Activated CD4-positive, alpha-beta T cell treated with anti-CD3 and anti-CD28 coated beads, Interleukin-2, amount 50 U/mL, for 48 hours (primary cell): ENCODE measurements at places on chromosomes 7 and 10.

GRCh38 chr10:74011017-74011416, 13.1 kb downstream of the VCL start:
- DNase-seq, result no peak

- no peak for DNase-seq
Observed at GRCh38 chr7:70237831-70238575, 639.7 kb downstream of the AUTS2 start.

GRCh38 chr7:135177028-135177696, 6.7 kb upstream of the CYREN start:
- no peak for DNase-seq

- DNase-seq, result no peak
Observed at GRCh38 chr7:54728411-54728810, 30.6 kb downstream of the SEC61G start.

DNA sequence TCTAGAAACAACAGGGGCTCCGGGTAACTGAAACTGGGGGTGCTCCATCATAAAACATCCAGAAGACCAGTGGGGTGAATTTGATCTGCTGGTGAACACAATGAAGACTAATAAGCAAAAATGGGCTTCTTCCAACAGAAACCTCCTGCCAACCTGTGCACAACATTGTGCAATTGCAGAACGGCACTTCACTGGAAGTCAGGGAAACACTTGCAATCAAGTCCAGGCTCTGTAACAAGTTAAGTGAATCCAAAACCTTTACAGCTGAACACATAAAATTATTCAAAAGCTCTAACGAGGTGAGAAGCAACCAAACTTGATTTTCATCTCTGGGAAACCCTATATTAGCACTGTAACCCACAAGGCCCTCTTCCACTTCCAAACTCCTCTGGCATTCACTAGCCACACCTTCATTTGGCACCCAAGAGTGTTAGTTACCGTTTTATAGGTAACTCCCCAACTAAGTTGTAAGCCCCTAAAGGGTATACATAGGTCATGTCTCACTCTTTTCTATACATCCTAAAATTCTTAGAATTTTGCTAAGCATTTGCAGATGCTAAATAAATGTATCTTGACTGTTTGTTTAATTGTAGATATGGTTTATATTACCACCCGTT, 22.0 kb downstream of the IMMP2L start:
- no peak for DNase-seq

DNA sequence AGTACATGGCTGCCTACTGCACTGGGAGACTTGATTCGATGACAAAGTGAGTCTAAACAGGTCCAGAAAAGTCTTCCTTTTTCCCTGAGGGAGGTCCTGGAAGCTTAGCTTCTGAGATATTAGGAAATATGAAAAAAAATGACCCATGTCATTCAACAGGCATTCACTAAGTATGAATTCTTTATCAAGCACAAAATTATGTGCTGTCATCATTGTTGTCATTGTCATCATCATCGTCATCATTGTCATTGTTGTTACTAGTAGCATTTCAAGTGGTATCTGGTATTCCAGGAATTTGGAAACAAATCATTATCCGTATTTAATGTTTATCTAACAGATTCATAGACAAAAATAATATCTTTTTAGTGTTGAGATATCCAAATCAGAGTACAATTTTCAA, 49.7 kb upstream of the HECTD2 start:
- DNase-seq, result no peak

DNA sequence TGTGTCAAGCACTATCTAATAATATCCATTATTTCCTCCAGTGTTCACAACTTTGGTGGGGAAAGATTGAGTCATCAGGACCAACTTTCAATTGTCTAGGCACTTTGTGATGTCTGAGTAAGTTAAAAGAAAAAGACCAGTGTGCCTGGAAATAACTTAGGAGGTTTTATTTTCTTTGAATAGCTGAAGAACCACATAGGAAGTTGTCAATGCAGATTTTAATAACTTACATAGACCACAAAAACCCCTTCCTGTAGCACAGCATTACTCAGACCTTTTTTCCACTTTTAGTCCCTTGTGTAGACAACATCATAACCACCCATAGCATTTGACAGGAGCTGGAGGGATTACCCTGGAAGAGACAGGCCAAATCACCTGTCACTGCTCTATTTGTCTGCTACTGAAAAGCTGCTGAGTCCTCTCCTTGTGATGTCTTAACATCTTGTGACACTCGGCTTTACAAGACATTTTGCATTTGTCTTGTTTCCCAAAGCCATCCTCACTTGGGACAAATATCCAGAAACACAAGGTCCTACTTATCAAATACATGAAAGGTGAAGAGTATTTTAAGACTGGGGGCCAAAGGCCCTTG, 241.5 kb upstream of the PTER start:
- no peak for DNase-seq

DNA sequence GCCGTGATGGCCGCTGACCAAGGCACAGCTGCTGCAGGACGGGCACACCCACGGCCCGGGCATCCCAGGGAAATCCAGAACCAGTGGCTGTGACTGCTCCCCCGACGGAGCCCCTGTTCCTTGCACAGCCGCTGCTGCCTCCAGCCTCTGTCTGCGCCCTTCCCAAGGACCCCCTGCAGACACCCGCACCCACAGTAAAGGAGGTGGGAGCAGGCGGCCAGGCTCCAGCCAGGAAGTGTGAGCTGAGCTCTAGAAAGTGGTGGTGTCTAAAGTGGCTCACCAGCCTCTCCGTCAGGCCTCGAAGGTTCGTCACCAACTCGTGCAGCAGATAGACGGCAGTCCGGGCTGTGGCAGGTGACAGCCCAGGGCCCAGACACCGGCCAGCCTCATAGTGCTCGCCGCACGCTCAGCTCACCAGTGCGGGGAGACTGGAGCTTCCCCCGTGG, 306.7 kb downstream of the DNAJB6 start:
- DNase-seq, result no peak

DNA sequence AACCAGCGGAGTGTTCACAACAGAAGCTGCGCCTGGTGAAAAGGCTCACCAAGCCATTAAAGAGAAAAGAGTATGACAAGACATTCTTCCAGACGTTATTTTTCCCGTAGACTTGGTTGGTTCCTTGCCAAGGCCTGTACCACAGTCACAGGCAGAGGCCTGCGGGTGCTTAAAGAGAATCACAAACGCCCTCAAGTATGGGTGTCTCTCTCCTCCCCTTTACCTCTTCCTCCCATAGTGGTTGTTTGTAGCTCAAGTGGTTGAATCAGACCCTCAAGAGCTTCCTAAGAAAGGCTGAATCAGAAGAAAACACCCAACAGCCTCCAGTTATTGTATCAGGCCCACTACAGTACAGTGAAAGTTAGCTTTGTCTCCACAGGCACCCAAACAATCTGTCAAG, 169.0 kb downstream of the CREB5 start:
- DNase-seq, result no peak

GRCh38 chr7:138434597-138435019, 25.5 kb upstream of the TRIM24 start:
- DNase-seq, result no peak

DNA sequence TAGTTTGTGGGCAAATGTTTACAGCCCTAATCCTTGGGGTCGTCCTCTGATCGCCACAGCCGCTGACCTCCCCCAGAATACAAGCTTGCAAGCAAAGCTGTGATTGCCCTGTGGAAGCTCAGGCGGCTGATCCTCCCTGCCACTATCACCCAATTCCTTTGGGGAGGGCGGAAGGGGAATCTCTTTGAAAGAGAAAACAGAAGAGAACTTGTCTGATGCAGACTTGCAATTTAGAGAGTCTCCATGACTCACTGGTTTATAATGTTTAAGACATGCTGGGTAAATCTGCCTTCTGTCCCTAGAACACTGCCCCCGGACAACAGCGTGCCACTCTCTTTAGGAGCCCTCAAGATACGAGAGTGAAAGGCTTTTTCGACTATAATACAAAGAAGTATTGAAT, 75.5 kb downstream of the NRP1 start:
- DNase-seq, result no peak

GRCh38 chr7:144884896-144885295, 49.0 kb upstream of the TPK1 start:
- DNase-seq, result no peak

GRCh38 chr10:126147866-126148587, 240.2 kb downstream of the ADAM12 start:
- DNase-seq, result no peak

DNA sequence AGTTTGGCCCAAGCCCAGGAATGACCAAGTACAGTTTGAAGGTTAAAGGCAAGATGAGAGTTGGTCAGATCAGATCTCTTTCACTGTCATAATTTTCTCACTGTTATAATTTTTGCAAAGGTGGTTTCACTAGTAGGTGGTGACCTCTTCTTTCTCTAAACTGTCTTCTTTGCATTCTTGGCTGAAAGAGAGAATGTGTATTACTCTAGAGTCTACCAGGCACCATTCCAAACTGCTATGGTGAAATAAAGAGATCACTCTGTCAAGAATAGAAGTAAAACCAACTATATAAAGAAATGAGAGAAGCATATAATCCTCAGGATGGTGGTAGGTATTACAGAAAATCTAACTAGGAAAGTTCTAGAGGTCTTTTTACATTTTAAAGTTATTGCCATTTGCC, 72.7 kb downstream of the DYNC1I1 start:
- DNase-seq, result no peak

GRCh38 chr10:72245949-72246525, 27.7 kb upstream of the DDIT4 start:
- no peak for DNase-seq

GRCh38 chr10:13414855-13415254, 66.8 kb upstream of the SEPHS1 start:
- DNase-seq, result no peak

DNA sequence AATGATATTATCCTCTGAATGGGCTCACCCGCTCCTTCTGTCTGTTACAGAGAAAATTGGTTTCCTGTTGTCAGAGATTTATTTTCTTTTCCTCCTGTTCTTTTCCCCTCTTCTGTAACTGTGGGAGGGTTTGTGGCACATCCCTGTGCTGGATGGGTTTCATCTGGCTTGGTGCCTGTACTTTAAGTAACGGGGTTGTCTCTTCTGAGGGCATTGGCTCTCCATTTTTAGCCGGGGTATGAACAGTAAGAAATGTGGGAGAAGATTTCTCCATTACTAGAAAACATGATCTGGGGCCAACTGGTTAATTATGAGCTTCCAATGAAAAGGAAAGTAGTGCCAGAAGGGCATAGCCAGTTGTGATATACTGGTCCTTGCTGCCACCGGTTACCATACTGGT, 142.6 kb downstream of the SND1 start:
- no peak for DNase-seq

- DNase-seq, result no peak
Observed at GRCh38 chr10:22722626-22723169, 8.3 kb upstream of the PIP4K2A start.

GRCh38 chr7:30032310-30033125, 4.3 kb downstream of the PLEKHA8 start:
- DNase-seq, result no peak

DNA sequence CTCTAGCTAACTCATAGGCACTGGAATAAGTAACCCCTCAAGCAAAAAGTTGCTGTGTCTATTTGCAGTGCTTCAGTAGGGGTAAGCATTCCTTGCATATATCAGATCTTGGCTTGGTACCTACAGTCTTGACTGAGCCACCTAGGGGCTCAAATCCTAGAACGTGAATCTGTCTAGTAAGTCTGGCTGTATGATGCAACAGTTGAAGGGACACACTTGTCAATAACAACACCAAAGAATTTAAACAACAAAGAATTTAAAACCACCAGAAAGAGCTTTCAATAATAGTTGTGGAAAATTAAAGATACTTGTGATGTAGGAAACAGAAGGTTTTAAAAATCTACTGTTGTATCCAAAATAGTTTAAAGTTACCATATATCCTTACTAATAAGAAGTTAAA, 65.4 kb downstream of the EBLN1 start:
- no peak for DNase-seq

DNA sequence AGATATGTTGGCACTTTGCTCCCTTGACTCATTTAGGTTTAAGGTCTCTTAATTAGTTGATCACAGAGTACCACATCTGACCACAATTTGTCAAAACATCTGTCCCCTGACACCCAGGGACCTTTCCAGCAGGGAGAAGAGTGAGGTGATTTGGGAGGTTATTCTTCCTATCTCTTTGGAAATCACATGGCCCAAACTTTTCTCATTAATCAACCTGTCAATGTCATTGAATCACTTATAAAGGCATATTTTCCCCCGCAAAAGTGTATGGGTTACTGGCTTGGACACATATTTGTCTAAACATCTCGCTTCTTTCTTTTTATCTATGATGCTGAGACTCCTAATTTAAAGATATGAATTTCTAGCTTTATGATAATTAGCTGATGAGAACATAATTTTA, 92.4 kb upstream of the RPA3 start:
- no peak for DNase-seq

DNA sequence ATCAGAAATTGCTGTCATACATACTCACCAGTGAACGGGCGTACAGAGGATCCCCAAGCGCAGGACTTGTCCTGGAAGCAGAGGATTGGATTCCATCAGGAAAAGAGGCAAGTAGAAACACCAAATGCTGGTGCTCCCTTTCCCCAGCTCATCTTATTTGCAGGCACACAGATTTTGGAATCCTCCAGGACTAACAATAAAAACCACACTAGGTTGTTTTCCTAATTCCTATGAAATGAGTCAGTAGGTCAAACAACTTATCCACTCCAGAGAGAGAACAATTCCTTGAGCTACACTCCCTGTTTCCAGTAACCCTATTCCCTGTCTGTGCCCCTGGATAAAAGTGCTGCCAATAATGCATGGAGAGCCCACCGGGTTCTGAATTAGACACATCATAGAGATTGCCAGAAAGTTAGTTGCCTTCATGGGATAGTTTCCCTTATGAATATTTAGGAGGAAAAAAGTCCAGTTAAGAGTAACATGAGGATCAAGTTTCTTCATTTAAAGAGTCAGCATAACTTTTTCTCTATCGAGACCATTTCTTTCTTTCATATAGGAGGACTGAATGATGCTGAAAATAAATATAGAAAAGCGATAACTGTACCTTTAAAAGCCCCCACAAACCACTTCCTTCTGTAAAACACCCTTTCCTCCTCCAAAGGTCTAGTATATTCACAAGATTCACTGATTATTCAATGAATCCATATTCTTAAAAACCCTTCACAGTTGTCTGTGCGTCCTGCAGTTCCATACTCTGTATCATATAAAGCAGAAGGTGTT, 178.3 kb upstream of the KLF14 start:
- no peak for DNase-seq

- DNase-seq, result peak; percentile 56
Observed at GRCh38 chr10:7258948-7259523, 151.8 kb downstream of the SFMBT2 start.

DNA sequence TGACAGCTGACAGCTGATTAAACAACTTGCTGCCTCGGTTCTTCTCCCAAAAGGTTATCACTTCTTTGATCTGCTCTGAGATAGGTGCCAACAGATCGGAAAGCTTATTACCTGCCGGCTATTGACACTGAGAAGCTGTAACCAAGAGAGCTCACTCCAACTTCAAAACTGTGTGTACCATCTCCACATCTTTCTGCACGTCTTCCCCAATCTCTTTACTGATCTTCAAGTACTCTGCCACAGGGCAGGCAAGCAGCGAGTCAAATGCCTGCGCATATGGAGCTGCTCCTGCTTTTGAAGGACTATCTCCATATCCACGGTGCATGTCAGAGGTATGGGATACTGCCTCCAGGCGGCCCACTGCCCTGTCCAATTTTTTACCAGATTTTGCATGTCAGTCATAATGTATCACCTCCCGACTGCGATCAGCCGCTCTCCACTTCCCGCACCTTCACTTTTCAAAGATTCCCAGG, 352 bp upstream of the ZNF485 start:
- DNase-seq, result no peak

GRCh38 chr10:103668351-103669242, 175.1 kb downstream of the NEURL1 start:
- DNase-seq, result no peak
